ENCODE measurements at places on chromosomes 3 and 15. TPM values are rescaled to one million over a fixed set of nuclear protein-coding genes. Genes with fewer than 3 reads are reported as not detected.

The IGSF10 gene
- polyA plus RNA-seq = 0.70 TPM

- no peak for DNase-seq
Measured at GRCh38 chr3:42066516-42067181, 24.5 kb upstream of the TRAK1 start.

DNA sequence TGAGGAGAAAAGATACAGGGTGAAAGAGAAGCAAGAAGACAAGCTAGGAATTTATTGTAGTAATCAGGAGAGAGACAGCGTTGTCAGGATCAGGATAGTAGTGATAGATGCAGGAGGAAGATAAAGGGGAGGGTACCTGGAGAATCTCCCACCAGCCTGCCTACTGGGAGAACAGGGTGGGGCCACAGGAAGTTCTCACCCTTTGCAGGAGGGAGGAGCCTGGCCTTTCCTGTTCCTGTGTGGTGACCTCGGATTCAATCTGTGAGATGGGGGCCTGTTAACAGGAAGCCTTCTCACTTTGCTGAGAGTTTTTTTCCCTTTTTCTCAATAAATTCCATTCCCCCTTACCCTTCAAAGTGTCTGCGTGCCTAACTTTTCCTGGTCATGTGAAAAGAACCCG is 37.6 kb downstream of the GMPS start:
- DNase-seq = no peak

- no peak for DNase-seq
Measured at GRCh38 chr15:87910301-87910700, 346.2 kb downstream of the NTRK3 start.

GRCh38 chr15:42595626-42596240 is 20.3 kb downstream of the STARD9 start:
- DNase-seq = no peak

- no peak for DNase-seq
Measured at GRCh38 chr3:174951034-174951433, 91.9 kb downstream of the NAALADL2 start.

- DNase-seq = no peak
Measured at GRCh38 chr3:154193000-154193615, 71.9 kb downstream of the ARHGEF26 start.

GRCh38 chr3:13473020-13473419 is 7.1 kb upstream of the HDAC11 start:
- DNase-seq = no peak

Measured in sigmoid colon (tissue), 7 donors.